ENCODE measurements at places on chromosomes 11 and 22. TPM values are rescaled to one million over a fixed set of nuclear protein-coding genes. Genes with fewer than 3 reads are reported as not detected.

Gene RANGAP1
- total RNA-seq = 49.8 TPM

Gene RASSF7
- total RNA-seq = 3.5 TPM

Gene SMTNL1
- not detected for total RNA-seq

Gene TMPRSS4
- not detected for total RNA-seq

Gene MMP8
- not detected for total RNA-seq

Gene GGT5
- 238 TPM for total RNA-seq

Gene PGA5
- 2.0 TPM for total RNA-seq

Gene GLB1L2
- total RNA-seq = 1.7 TPM

Gene MRGPRX3
- total RNA-seq = not detected

Gene ARHGAP42
- total RNA-seq = 4.7 TPM

Gene SSRP1
- 110 TPM for total RNA-seq

Gene PRR33
- total RNA-seq = not detected

Gene KRTAP5-2
- total RNA-seq = not detected

Gene LAMTOR1
- 148 TPM for total RNA-seq

Gene ARAP1
- 238 TPM for total RNA-seq

Gene HSCB
- total RNA-seq = 0.85 TPM

Gene ALX4
- not detected for total RNA-seq

Gene LUZP2
- total RNA-seq = 0.11 TPM

Gene TNNI2
- total RNA-seq = not detected

Gene GALNT18
- 53.5 TPM for total RNA-seq

Gene GLB1L3
- not detected for total RNA-seq

Gene EHF
- total RNA-seq = not detected

Gene SCN4B
- total RNA-seq = 1.1 TPM

Gene NNMT
- total RNA-seq = 1,040 TPM

Gene IGSF9B
- 162 TPM for total RNA-seq

Measured in ascending aorta (tissue), 2 donors.